Smooth muscle cell of trachea (primary cell): ENCODE measurements at places on chromosomes 1 and 21. TPM values are rescaled to one million over a fixed set of nuclear protein-coding genes. Genes with fewer than 3 reads are reported as not detected.

The MIXL1 gene
- under 0.01 TPM in 1 of 2 replicates, not detected in the other for total RNA-seq

The NTMT2 gene
- not detected in 2 replicates for total RNA-seq

The NR1I3 gene
- not detected in 2 replicates for total RNA-seq

The CFAP45 gene
- total RNA-seq = 1.0 and 1.3 TPM in 2 replicates

The ANKRD35 gene
- 3.3 and 5.5 TPM in 2 replicates for total RNA-seq

The LAMC2 gene
- total RNA-seq = 2.3 and 7.7 TPM in 2 replicates

The OR10J1 gene
- total RNA-seq = not detected in 2 replicates

The FGR gene
- total RNA-seq = 0.17 and 0.29 TPM in 2 replicates
